ENCODE measurements at places on chromosomes 11 and 22.

GRCh38 chr22:46777609-46777970, 15.1 kb downstream of the TBC1D22A start:
- DNase-seq: no peak

GRCh38 chr11:31487848-31488247, 21.6 kb downstream of the IMMP1L start:
- peak; percentile 2 for DNase-seq

DNA sequence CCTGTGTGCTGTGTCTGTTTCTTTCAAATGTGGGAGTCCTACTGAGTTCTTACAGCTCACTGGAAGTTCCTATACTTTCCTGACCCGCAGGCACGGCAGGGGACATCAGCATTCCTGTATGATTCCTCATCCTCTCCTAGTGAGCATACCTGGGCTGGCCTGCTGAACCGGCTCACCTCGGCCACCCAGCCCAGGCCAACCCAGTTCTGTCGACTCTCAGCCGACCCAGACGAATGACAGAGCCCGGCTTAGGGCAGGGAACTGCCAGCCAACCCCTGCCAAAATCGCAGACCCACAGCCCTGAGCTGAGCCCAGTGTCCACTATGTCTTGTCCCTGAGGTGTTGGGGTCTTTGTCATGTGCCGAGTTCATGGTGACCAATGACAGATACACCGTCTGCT, 339.7 kb downstream of the BRD1 start:
- DNase-seq: peak; percentile 35

GRCh38 chr22:36027579-36027934, 1.1 kb downstream of the RBFOX2 start:
- peak; percentile 30 for DNase-seq

GRCh38 chr11:2443881-2444820, at the start of gene TRPM5:
Gene TRPM5 (minus strand): TSS chr11:2444514. CDS start chr11:2423036, 21,478 bp downstream.
- DNase-seq: no peak

- no peak for DNase-seq
Measured at GRCh38 chr22:45885171-45885840, 91.7 kb downstream of the WNT7B start.

- DNase-seq: no peak
Measured at GRCh38 chr22:25361899-25362214, 142.4 kb downstream of the CRYBB2 start.

- no peak for DNase-seq
Measured at GRCh38 chr11:81979448-81979847, 754.2 kb downstream of the FAM181B start.

- peak; percentile 98 for DNase-seq
Measured at GRCh38 chr22:35380537-35381423, at the start of gene HMOX1. Gene HMOX1 (plus strand): TSS chr22:35381096. CDS start chr22:35381174, 78 bp downstream.

DNA sequence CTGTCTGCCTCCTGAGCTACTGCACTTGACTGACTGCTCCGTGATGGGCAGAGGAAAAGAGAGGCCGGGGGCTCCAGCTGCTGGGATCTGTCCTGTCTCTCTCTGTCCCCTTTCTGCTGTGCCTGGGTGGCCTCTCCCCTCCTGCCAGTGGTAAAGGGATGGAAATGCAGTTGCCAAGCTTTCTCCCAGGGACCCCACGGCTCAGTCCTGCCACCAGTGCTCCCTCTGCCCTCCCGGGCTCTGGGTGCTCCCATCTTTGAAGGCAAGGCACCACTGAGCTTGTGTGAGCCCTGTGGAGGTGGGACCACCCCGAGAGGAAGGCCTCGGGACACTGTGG, 32.0 kb downstream of the NADSYN1 start:
- no peak for DNase-seq

DNA sequence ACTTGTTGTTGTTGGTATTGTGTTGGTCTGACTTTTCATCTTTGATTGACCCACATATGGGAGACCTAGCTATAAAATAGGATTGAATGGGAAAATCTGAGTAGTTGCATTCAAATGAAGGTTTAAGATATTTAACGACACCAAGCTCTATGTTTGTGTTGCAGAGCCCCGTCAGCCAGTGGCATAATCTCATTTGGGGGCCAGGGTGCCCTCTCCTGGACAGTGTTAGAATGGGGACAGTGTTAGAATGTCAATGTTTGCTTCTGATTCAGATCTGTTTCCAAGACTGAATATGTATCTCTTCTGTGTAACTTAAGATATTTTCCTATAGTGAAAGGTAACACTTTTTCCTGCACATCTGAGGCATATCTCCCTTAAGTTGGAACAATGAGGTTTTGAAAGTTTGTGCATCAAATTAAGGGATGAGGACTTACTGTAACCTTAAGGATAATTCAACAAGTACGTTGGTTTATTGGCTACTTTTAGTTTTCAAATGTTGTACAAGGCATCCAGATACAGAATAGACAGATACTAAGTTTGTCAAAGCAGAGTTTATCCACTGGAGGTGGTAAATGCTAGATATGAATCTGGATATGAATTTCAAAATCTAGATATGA, 5.3 kb upstream of the OR52M1 start:
- DNase-seq: peak; percentile 59

GRCh38 chr11:76772100-76772782, 10.9 kb upstream of the TSKU start:
- DNase-seq: no peak

GRCh38 chr22:50232481-50233151, 12.2 kb downstream of the TUBGCP6 start:
- no peak for DNase-seq

DNA sequence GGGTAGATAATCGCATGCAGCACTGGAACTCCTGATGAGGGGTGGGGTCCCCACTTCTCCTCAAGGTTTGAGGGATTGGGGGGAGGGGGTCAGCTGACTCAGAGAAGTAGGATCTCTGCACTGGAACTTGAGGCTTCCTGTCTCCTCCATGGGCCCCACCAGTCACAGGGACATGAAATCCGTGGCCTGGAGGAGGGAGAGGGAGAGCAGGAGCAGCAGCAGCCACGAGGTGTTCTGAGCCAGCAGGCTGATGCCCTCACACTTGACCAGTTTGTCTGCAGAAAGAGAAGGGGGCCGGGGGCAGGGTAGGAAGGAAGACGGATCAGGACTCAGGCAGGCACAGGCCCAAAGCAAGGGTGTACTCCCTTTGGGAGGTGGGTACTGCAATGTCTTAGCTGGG, 3.7 kb downstream of the THY1 start:
- DNase-seq: no peak

DNA sequence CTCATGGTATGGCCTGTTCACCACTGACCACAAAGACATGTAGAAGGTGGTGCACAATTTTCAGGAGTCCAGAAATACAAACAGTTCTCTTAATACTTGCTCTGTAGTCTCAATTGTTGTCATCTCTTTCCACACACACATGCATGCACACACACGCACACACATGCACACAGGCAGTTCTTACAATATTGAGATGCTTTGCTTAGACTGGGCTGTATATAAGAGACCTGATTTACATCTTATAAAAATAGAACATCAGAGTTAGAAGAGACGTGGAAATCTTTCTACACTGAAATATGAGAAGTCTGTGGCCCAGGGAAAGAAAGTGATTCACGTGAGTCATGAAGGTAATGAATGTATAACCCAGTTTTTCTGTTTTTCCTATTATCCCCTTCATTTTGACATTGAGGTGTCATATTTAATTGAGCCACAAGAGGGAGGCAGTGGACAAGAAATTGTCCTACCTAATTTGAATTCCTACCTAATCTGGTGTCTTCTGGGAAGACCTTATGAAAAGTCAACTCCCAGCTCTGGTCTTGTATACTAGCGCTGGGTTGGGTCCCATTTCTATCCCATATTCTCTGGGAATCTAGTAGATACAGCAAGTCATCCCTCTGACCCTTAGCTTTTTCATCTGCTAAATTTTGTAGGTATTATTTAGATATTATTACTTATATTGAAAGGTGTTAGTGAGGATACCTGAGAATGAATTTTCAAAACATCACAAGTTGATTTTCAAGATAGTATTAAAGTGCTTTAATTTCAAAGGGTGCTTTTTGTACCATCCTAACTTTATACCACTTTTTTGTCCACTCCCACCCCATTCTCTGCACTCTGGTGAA, 14.9 kb upstream of the MS4A4A start:
- DNase-seq: peak; percentile 57

- no peak for DNase-seq
Measured at GRCh38 chr11:107706531-107706930, 5.3 kb downstream of the SLN start.

- no peak for DNase-seq
Measured at GRCh38 chr11:102632026-102632425, 6.9 kb upstream of the MMP20 start.

GRCh38 chr11:45320371-45320770, 34.2 kb upstream of the SYT13 start:
- DNase-seq: no peak

DNA sequence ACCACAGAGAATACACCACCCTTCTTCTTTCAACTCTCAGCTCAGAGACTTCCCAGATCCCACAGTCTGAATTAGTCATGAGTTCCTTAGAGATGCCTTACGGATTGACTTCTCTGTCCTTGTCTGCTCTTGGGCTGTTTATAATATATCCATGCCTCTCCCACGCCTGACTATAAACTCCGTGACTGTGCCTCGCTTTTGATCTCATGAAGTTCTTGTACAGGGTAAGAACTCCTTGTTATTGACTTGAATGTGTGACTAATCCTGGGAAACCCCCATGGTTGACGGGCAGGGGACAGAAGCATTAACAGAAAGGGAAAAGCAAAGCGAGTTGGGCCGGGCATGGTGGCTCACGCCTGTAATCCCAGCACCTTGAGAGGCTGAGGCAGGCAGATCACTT, 62.4 kb upstream of the POU2AF1 start:
- DNase-seq: peak; percentile 40

DNA sequence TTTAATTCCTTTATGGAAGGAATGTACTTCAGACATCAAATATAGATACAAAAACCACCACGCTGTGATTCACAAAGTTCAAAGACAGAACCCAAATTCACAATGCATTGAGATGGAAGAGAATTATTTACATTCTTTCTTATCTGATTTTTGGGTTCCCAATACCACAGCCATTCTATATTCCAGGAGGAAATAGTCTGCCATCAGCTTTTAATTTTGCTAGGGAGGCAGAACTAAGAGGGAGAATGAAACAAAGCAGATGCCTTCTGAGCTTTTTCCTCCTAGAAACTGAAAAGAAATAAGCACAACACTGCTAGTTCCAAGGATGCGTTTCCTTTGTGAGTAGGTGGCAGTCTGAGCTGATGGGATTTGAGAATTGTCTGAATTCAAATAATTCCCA, 283.0 kb upstream of the NARS2 start:
- DNase-seq: no peak

- DNase-seq: peak; percentile 40
Measured at GRCh38 chr11:48055292-48056132, 75.2 kb downstream of the PTPRJ start.

DNA sequence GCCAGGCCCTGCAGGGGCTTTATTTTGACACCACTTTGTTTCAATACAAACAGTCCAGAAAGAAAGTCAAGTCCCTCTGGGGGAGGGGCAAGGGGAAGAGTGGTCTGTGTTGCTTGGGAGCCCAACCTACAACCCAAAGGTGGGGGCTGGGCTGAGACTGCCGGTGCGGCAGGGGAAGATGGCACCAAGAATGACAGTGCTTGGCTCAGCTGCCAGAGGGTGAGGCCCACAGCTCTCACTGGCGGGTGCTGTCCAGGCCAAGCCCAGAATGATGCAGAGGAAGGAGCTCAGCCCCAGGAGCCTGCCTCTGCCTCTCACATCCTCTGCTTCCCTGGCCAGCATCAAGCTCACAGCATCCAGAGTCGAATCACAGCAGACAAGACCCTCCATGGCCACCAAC, 12.4 kb downstream of the ARFGAP2 start:
- no peak for DNase-seq

GRCh38 chr11:130846606-130847005, 69.7 kb downstream of the SNX19 start:
- DNase-seq: no peak

DNA sequence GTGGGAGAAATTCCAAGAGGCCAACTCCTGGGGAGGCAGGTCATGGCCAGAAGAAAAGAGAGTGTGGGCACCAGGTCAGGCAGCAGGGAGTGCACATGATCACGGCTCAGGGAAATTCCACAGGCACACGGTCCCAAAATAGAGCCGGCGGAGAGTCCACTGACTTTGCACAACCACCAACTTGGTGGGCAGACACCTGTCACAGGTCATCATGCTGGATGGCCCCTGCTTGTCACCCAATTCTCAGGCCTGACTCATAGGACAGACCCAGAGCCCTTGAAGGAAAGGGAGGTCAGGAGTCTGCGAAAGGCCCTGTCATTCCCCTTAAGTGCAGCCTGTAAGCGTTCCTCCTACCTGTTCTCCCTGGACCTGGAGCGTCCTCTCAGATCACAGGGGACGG, 15.8 kb downstream of the APOL2 start:
- DNase-seq: no peak

GRCh38 chr11:15091625-15092024, 18.2 kb downstream of the CALCB start:
- DNase-seq: no peak

GRCh38 chr11:76085270-76085669, 121.0 kb downstream of the WNT11 start:
- no peak for DNase-seq

- no peak for DNase-seq
Measured at GRCh38 chr11:67349457-67349856, 3.9 kb downstream of the POLD4 start.

DNA sequence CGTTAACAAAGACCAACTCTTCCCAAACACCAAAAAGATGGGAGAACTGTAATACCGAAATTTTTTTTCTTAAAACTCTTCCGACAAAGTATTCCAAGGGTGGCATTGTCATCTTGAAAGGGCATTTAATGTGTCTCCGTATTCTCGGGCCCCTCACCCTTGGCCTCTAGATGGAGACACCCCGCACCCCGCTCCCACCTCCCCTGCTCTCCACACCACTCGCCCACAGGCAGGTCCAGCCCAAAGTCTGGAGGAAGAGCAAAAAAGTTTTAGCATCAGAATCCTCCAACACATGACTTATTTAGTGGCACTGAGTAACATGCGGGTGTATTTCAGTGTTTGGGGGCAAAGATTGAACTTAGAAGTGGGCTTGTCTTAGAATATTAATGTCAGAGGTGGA, 20.7 kb downstream of the SPATA19 start:
- DNase-seq: no peak

DNA sequence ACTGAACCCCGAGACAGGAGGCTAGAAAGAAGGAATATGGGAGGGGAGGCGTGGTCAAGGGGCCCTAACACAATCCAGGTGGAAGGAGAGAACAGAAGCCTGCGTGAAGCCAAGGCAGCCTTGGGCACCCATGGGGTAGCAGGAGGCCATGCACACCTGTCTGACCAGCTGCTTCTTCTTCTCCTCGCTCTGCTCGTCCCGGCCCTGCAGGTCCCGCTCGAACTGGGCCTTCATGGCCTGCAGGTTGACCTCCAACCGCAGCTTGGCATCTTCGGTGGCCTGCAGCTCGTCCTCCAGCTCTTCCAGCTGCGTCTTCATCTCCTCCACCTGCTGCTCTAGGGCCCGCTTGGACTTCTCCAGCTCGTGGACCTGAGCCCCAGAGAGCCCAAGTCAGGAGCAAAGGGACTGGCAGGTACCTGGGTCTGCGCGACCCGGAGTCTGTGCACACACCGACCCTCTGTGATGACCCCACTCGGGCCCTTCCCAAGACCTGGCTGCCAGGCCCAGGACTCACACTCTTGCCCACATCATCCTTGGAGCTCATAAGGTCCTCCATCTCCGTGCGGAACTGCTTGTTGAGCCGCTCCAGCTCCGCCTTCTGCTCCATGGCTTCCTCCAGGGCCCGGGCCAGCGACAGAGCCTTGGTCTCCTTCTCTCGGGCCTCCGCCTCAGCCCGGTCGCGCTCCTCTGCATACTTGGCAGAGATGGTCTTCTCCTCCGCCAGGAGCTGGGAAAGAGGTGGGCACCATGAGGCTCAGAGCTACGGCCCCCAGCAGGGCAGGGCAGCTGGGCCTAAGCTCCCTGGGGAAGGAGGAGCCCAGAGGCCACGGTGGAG, 35.9 kb downstream of the APOL1 start:
- no peak for DNase-seq

- no peak for DNase-seq
Measured at GRCh38 chr11:5700421-5701054, 10.9 kb downstream of the TRIM22 start.

Measured in urothelium cell line (cell line).